ENCODE measurements at places on chromosomes 16 and 17. TPM values are rescaled to one million over a fixed set of nuclear protein-coding genes. Genes with fewer than 3 reads are reported as not detected.

DNA sequence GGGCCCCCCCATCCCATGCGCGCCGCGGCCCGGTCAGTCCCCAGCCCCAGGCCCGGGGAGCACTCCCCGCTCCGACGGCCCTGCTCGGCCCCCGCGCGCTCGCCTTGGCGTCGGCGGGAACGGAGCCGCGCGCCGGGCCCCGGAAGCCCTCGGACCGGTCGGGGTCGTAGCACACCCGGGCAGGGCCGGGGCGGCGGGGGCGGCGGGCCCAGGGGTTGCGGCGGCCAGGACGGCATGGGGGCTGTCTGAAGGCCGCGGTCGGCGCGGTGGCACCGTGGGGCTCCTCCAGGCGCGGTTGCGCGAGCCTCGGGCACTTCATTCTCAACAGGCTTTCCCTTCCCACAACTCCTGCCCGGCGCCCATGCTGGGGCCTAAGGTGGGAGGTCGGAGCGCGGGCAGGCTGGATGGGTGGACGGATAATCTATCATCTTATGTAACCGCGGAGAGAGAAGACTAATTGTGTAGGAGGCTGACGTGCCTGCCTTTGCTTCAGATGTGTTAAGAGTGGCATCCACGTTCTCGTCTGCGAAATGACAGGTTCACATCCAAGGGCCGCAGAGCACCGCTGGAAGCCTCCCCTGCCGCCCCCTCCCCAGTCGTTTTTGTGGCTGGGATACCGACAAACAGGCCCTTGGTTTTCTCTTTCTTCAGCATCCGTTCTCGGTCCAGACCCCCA lies 708 bp downstream of the BAIAP2 start:
- no peaks in the 10 kb centered on the region for H3K27me3 ChIP-seq
- peak overlapping the region; percentile 97 for H3K27ac ChIP-seq
- peak overlapping the region; percentile 94 for H3K4me3 ChIP-seq
- H3K36me3 ChIP-seq: peaks cover 3% of the 10 kb centered on the region
- peaks cover 55% of the 10 kb centered on the region for H3K4me1 ChIP-seq

- no peak for DNase-seq
- no peaks in the 10 kb centered on the region for H3K4me1 ChIP-seq
- H3K27ac ChIP-seq: peak overlapping the region; percentile 29
- H3K4me3 ChIP-seq: no peak overlapping the region
- H3K36me3 ChIP-seq: peaks cover 24% of the 10 kb centered on the region
- H3K27me3 ChIP-seq: no peaks in the 10 kb centered on the region
Observed at GRCh38 chr17:82627405-82627804, 20.8 kb downstream of the WDR45B start.

- peaks cover 17% of the 10 kb centered on the region for H3K4me1 ChIP-seq
- H3K27me3 ChIP-seq: no peaks in the 10 kb centered on the region
- H3K36me3 ChIP-seq: peaks cover 22% of the 10 kb centered on the region
- no peak overlapping the region for H3K4me3 ChIP-seq
- DNase-seq: no peak
Observed at GRCh38 chr17:16446338-16446983, 31.1 kb downstream of the TRPV2 start.

GRCh38 chr17:79607940-79608623 lies 2.8 kb downstream of the RBFOX3 start:
- peaks cover 73% of the 10 kb centered on the region for H3K27me3 ChIP-seq
- DNase-seq: no peak
- H3K36me3 ChIP-seq: no peaks in the 10 kb centered on the region
- no peak overlapping the region for H3K4me3 ChIP-seq

Gene MPO
- total RNA-seq: not detected

DNA sequence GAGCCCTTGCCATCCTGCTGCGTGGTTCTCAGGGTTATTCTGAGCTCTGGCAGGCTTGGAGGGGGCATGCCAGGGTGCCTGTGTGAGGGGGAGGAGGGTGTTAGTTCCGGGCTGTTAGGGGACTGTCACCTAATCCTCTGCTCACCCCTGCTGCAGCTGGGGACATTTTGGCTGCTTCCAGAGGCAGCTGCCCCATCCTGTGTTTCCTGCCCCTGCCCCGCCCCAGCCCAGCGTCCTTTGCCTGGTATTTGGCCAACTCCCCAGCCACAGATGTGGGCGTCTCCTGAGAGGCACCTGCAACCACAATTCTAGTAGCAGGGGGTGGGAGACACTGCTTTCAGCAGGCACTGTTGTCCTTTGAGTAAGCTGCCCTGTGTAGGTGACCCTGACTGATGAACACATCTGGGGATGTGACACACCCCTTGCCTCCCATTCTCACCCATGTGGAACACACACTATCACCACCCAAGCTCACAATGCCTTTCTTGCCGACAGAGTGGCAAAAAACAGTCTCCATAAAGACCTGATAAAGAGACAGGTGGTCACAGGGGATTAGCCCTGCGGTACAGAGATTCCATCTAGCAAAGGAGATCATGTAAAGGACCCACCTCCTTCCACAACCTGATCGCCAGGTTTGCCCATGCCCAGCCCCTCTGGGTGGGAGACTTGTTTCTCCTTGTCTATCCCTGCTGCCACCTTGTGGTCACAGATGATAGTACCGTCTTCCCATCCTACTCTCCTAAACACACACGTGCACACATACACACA lies at the start of gene CHRNE:
TSS of gene CHRNE (minus strand) at position 48 of the 768 bp plus-strand sequence. CDS start at position 13, 35 bp downstream.
- H3K27ac ChIP-seq: peak within 1 kb of the TSS; percentile 98
- DNase-seq: no peak
- H3K27me3 ChIP-seq: peaks cover 9% of the 10 kb centered on the region
- peaks cover 7% of the 10 kb centered on the region for H3K36me3 ChIP-seq

- no peak for DNase-seq
- no peak overlapping the region for H3K27ac ChIP-seq
- H3K27me3 ChIP-seq: peaks cover 40% of the 10 kb centered on the region
- peaks cover 7% of the 10 kb centered on the region for H3K36me3 ChIP-seq
- no peak overlapping the region for H3K4me3 ChIP-seq
Observed at GRCh38 chr17:35740216-35740615, 8.8 kb downstream of the RASL10B start.

DNA sequence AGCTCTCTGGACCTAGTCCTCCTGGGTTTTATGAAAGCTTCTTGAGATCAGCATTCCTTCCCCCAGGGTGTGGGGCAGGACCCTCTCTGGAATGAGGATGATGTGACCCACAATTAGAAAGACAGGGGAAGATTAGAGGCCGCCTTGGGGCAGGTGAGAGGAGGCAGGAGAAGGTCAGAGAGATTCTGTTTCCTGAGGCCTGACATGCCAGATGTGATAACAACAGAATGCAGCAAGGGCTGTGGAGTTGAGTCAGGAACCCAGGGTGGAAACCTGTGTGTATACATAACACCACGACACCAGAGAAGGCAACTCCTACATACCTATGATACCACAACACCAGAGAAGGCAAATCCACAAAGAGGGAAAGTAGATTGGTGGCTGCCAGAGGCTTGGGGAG lies 5.4 kb upstream of the SLC5A10 start:
- H3K27ac ChIP-seq: peak overlapping the region; percentile 82
- H3K4me3 ChIP-seq: peak overlapping the region; percentile 13
- no peaks in the 10 kb centered on the region for H3K36me3 ChIP-seq
- H3K27me3 ChIP-seq: peaks cover 9% of the 10 kb centered on the region

DNA sequence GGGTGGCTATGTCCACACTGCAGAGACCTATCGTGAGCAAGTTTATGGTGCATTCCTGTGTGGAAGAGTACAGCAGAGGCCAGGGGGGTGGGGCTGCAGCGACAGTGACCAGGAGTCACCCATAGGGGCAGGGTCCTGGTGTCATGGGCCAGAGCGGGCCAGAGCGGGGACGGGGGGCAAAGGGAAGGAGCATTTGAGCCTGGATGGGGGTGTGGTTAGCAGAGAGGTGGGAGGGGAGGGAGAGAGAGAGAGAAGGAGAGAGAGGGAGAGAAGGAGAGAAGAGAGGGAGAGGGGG lies 17.8 kb downstream of the JPH3 start:
- H3K27ac ChIP-seq: no peak overlapping the region
- H3K27me3 ChIP-seq: no peaks in the 10 kb centered on the region
- H3K36me3 ChIP-seq: no peaks in the 10 kb centered on the region
- no peak for DNase-seq
- H3K4me1 ChIP-seq: no peaks in the 10 kb centered on the region
- no peak overlapping the region for H3K4me3 ChIP-seq

Gene AP2B1
- total RNA-seq: 120 TPM

Gene MYH1
- not detected for total RNA-seq

Gene HOXB2
- 35.6 TPM for total RNA-seq

DNA sequence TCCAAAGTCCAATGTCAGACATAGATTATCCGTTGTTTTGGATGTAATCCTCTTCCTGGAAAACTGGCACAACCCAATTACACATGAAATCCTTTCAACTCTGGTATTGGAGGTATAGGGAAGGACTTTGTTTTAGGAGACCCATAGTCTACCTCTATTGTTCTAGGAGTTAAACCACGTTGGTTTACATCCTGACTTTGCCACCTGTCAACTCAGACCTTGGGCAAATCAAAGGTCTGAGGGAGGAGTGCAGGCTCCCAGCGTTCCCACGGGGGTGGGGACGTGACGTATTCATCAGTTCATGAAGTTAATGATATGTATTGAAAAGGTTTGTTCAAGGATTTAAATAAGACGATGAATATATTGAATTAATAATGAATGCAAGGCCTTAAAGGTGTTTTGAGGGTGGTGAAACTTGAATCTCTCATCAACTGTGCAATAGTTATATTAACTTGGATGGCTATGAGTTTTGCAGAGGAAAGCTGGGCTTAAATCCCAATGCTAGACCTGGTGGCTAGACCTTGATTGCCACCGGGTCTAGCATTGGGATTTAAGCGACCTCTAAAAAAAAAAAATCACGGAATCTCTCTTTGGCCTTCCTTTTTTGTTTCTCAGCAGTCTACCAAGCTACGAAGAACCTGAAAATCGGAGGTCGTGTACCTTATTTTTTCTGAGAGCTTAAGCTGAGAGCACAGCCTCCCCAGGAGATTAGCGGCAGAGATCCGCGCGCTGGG lies 744 bp upstream of the NF1 start:
- DNase-seq: no peak
- no peaks in the 10 kb centered on the region for H3K36me3 ChIP-seq
- H3K27ac ChIP-seq: peak overlapping the region; percentile 88
- H3K27me3 ChIP-seq: no peaks in the 10 kb centered on the region

- DNase-seq: no peak
- peaks cover 18% of the 10 kb centered on the region for H3K36me3 ChIP-seq
- no peak overlapping the region for H3K4me3 ChIP-seq
- H3K27ac ChIP-seq: peak overlapping the region; percentile 48
- no peaks in the 10 kb centered on the region for H3K27me3 ChIP-seq
- peaks cover 72% of the 10 kb centered on the region for H3K4me1 ChIP-seq
Observed at GRCh38 chr17:72426948-72427760, 306.3 kb downstream of the SOX9 start.

DNA sequence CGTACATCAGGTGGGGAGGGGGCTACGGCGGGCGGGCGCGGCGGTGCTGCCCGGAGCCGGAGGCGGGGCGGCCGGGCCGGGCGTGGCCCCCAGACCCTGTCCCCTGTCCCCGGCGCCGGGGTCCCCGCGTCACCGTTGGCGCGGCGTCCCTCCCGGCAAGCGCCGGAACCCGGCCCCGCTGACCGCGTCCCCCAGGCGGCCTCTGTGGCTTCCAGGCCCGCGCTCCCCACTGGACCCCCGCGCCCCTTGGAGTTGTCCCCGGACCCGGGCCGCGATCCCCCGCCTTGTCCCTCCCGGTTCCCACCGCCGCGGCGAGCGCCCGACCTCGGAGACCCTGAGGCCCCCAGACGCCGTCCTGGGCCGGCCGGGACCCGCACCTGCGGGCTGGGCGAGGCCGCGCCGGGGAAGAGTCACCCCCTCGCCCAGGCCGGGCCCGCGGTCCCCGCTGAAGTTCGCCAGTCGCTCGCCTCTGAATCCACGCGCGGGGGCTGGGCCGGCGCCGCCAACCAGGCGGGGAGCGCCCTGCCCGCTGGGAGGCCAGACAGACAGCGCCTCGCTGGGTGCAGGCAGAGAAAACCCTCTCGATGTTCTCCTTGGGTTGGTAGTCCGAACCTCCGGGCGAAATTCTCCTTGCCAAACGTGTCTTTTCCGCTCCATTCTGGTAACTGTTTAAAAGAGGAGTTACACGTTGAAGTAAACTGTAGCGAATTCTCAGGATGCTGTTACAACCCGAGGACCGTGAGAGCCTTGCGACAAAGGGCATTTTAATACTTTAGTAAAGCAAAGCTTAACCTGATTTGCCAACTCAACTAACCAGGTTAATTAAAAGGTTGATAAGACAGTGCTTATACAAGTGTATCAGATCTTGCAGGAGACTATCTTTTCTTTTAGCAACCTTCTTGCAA lies 761 bp downstream of the GAN start:
- H3K4me3 ChIP-seq: peak overlapping the region; percentile 94
- DNase-seq: peak; percentile 74
- peak overlapping the region; percentile 93 for H3K27ac ChIP-seq
- peaks cover 3% of the 10 kb centered on the region for H3K36me3 ChIP-seq

Gene GRAP
- total RNA-seq: 0.22 TPM

DNA sequence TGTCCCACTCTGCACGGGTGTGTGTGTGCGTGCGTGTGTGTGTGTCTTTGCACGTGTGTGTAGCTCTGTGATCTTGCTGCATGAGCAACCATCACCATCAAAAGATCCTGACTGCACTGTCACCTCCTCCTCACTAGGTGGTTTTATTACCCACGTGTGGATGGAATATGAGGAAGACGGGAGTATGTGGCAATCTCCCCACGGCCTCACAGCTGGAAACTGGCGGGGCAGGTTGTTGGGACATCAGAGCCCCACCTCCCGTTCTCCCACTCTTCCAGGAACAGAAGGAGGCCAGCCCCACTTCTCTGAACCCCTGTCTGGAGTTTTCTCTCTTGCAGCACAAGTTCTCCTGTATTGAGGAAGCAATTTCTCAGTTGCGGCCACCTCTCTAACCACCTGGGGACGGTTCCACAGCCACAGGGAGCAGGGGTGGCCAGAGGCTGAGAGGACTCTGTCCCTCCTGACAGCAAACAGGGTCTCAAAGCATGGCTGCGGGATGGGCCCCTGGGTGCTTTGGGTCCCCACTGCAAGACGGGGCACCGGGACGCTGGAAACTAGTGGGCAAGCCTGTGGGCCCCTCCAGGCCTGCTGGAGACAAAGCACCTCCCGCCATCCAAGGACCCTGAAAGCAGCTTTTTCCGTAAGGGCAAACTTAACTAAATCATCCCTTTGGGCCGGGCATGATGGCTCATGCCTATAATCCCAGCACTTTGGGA lies 27.9 kb upstream of the ATP2C2 start:
- H3K4me3 ChIP-seq: no peak overlapping the region
- no peaks in the 10 kb centered on the region for H3K4me1 ChIP-seq
- H3K36me3 ChIP-seq: no peaks in the 10 kb centered on the region
- no peaks in the 10 kb centered on the region for H3K27me3 ChIP-seq

DNA sequence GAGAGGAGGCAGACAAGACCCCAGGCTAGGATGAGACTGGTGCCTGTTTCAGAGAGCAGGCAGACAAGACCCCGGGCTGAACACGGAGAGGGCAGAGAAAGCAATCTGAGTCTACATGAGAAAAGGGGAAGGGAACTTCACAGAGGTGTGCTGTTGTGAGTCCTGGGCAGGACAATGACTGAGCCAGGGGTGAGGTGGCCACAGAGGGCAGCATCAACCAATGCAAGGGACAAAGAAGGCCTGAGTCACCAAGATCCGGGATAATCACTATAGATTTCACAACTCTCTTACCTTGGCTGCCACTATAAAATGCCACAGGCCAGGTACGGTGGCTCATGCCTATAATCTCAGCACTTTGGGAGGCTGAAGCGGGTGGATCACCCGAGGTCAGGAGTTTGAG lies 89.0 kb downstream of the SLC39A11 start:
- no peaks in the 10 kb centered on the region for H3K27me3 ChIP-seq
- peaks cover 9% of the 10 kb centered on the region for H3K4me1 ChIP-seq
- no peak overlapping the region for H3K27ac ChIP-seq
- H3K36me3 ChIP-seq: no peaks in the 10 kb centered on the region

All from type B pancreatic cell (in vitro differentiated cells).